Activated naive CD4-positive, alpha-beta T cell (primary cell): ENCODE measurements at places on chromosomes 7 and 10.

DNA sequence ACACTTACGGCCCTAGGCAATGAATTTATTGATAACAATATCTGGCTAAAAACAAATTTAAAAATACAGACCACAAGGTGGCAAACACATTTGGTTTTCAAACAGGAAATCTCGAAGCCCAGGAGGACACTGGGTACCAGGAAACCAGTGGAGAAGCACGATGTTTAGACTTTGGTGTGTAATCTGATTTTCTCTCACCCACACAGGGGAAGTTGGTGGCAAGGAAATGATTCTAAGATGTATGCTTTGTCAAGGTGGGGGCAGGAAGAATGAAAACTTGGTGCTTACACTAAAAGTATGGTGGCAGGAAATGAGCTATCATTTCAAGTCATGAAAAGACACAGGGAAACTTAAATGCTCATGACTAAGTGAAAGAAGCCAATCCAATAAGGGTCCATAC, 113.2 kb upstream of the ANKRD1 start:
- DNase-seq = no peak

GRCh38 chr7:105680505-105681187, 99.4 kb upstream of the EFCAB10 start:
- DNase-seq = no peak

GRCh38 chr10:3750006-3750816, 34.8 kb downstream of the KLF6 start:
- no peak for DNase-seq

- DNase-seq = peak; percentile 69
Observed at GRCh38 chr7:5143935-5144903, 45.8 kb upstream of the WIPI2 start.

DNA sequence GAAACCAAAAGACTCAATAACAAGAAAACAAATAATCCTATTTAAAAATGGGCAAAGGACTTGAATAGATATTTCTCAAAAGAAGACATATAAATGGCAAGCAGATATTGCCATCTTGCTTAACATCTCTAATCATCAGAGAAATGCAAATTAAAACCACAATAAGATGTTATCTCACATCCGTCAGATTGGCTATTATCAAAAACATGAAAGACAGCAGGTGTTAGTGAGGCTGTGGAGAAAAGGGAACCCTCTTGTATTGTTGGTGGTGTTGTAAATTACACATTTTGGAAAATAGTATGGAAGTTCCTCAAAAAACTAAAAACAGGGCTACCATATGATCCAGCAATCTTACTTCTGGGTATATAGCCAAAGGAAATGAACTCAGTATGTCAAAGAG, 25.7 kb downstream of the OPALIN start:
- DNase-seq = no peak

- no peak for DNase-seq
Observed at GRCh38 chr10:22693371-22693784, 21.0 kb downstream of the PIP4K2A start.

- DNase-seq = no peak
Observed at GRCh38 chr10:90051474-90051873, 350.1 kb downstream of the KIF20B start.

DNA sequence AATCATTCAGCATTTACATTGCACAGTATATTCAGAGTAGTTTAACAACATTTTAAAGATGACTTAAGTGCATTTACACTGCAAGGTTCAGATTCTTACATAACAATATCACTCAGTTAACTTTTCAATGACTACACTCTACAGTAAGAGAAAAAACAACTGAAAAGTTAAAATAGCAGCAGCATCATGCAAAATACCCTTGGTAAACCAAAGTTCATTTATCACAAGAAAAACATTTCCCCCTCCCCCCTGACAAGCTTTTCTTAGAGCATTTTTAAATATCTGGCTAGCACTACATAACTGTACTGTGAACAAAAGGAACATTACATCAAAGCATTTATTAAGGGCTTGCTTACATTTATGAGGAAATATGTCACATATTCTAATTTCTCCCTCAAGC, 179.5 kb upstream of the HGF start:
- no peak for DNase-seq

- DNase-seq = no peak
Observed at GRCh38 chr10:125592897-125593296, 90.1 kb downstream of the TEX36 start.

- no peak for DNase-seq
Observed at GRCh38 chr7:128210590-128211570, 30.2 kb upstream of the LEP start.

- DNase-seq = no peak
Observed at GRCh38 chr7:2146676-2147472, 85.9 kb downstream of the MAD1L1 start.

DNA sequence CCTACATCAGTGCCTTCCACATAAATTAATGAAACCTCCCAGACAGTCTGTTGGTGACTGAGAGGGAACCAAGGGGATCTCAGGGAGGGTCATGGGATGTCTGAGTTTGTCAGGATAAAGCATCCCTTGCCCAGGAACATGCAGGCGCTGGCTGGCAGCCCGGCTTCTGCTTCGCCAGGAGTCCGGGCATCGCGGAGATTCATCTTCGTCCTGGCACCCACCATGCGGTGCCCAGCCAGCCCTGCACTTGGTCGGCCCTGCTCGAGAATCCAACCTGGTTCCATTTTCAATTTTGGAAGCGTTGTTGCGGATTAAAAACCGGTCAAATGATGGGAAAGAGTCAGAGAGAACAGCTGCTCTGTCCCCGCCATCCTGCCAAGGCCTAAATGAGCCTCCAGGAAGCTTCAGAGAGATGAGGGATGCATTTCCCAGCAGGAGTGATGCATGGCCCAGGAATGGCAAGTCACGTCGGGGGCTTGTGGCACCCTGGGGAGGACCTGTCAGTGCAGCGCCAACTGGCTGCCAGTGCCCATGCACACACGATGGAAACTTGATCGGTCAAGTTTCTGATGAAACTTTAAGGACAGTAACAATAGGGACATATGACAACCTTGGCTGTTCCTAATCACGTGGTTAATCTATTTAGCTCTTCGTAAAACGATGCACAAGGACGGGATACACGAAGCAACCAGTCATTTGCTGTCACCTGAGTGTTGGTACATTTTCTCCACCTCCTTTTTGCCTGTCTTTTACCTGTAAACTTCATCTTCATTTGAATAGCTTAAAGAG, 260.8 kb upstream of the MKI67 start:
- DNase-seq = no peak

GRCh38 chr10:129704786-129705525, 237.9 kb downstream of the MGMT start:
- no peak for DNase-seq

GRCh38 chr10:63266391-63267316, 133.5 kb downstream of the NRBF2 start:
- DNase-seq = no peak

DNA sequence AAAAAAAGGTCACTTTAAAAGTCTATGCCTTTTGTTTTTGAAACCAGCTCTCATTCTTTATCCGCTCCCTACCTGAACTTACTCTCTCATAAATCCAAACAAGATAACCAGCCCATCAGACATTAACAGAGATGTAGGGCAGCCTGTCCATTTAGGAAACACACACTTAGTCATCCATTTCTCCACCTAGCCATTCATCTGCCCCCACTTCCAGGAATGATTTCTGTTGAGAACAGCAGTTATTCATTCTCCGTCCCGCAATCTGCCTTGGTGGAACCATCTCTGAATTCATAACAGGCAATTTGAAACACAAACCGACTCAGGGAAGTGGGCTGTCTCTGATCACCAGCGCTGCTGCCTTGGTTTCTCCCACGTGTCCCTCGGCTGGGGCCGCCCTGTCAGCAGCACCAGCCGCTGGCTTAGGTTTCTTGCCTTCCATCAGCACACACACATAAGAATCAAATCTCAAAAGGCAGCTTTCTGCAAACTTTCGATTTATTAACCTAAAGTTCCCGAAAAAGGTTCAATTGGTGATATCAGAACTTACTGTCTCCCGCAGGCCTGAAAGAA, 528.2 kb upstream of the NRP1 start:
- DNase-seq = no peak

- DNase-seq = no peak
Observed at GRCh38 chr10:33189363-33189762, 145.1 kb downstream of the NRP1 start.

DNA sequence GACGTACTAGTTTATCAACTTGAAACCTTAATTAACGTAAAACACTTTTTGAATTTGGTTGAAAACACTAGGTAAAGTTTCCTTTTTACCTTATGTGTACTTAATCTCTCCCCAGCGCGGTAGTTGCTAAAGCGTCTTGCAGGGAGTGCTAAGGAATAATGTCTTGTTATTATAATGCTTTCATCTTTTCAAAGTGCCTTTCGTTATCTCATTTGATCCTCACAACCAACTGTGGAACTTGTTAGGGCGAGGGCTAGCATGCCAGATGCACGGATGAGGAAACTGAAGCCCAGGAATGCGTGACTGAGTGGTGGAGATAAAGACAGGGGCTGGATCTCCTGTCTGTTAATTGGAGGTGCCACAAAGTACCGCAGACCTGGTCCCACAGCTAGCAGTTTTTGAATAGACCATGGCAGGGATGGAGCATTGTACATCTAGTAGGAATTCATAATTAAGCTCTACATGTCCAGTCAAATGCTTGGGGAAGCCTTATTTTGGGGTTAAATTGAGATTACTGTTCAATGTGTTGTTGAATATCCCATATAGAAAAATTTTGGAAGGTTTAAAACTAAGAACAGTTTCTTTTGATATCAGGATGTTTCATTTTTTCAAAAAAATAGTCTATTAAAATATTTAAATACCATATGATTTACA, 234.3 kb downstream of the SH2D4B start:
- no peak for DNase-seq

GRCh38 chr7:155188821-155189581, 108.7 kb upstream of the INSIG1 start:
- no peak for DNase-seq

GRCh38 chr10:7563368-7563767, 103.4 kb downstream of the ITIH5 start:
- DNase-seq = no peak
